Activated T-cell treated with anti-CD3 and anti-CD28 coated beads for 4 hours (primary cell): ENCODE measurements at places on chromosomes 4 and X.

DNA sequence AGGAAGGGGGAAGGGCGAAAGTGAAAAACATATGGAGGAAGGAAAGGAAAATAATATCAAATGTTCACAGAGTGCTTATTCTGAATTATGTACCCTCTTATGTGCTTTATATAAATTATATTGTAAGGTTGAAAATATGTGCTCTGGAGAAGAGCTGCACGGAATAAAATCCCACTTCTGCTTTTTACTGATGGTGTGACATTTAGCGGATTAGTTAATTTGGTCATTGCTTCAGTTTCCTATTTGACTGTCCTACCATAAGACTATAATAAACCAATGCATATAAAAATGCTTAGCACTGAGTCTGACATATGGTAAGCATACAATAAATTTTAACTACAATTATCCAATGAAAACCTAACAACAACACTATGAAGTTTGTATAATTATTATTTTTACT, 86.2 kb downstream of the NPFFR2 start:
- DNase-seq: no peak

- DNase-seq: no peak
Observed at GRCh38 chr4:113064244-113064643, 14.8 kb downstream of the ANK2 start.

DNA sequence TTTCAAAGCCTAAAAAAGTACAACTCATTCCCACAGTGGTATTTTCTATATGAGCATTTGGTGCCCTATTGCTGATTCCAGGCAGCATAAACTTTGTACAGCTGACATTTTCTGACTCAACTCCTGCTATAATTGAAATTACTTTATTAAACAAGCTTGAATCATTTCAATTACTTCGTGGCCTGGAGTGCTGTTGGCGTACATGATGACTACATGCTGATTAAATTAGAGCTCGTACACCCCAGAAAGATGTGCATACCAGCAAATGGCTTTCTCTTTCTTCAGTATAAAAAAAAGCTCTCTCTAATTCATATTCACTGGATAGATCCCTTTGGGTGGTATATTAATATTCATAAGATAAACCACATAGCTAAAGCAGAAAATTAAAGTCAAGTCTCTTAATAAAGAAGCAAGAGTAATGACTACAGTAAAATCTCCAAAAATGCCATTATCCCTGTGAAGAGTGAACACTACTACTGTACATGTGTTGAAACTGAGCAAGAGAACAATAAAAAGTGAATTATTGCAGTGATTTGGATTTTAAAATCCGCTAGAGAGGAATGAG, 245.0 kb upstream of the IGFBP7 start:
- DNase-seq: no peak

- no peak for DNase-seq
Observed at GRCh38 chr4:86791126-86791525, 58.1 kb downstream of the SLC10A6 start.

GRCh38 chrX:103565197-103565596, 20.1 kb upstream of the TCEAL4 start:
- no peak for DNase-seq

GRCh38 chr4:121411151-121411744, 30.4 kb upstream of the QRFPR start:
- no peak for DNase-seq

- DNase-seq: no peak
Observed at GRCh38 chr4:38678078-38678477, 14.1 kb downstream of the KLF3 start.

GRCh38 chr4:15577508-15577907, 77.6 kb downstream of the FBXL5 start:
- DNase-seq: no peak

- DNase-seq: no peak
Observed at GRCh38 chr4:163237856-163238255, 71.2 kb upstream of the NAF1 start.

- no peak for DNase-seq
Observed at GRCh38 chrX:124393238-124393637, 46.9 kb downstream of the SH2D1A start.

- no peak for DNase-seq
Observed at GRCh38 chr4:148926276-148927260, 484.4 kb upstream of the NR3C2 start.

DNA sequence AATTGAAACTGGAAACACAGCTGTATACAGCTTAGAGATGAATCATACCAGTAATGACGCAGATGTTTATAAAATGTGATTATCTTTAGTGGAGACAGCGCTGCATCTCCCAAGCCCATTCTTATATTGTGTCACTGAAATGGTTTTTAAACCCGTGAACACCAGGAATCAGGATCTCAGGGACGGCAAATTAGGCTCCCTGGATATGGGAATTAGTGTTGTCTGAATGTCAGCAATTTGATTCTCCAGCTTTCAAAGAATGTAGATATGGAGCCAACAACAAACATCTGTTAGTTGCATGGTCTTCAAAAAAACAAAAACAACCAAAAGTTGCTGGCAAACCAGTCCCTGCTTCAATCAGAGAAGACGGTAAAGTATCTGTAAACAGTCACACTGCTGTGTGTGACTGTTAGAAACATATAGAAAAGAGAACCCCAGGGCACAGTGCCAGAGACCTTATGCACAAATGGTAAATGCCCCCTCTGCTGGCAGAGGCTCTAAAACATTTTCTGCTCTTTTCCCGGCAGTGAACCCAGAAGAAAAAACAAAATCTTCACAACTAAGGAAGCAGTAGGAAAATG, 351.9 kb upstream of the FTHL17 start:
- DNase-seq: no peak

DNA sequence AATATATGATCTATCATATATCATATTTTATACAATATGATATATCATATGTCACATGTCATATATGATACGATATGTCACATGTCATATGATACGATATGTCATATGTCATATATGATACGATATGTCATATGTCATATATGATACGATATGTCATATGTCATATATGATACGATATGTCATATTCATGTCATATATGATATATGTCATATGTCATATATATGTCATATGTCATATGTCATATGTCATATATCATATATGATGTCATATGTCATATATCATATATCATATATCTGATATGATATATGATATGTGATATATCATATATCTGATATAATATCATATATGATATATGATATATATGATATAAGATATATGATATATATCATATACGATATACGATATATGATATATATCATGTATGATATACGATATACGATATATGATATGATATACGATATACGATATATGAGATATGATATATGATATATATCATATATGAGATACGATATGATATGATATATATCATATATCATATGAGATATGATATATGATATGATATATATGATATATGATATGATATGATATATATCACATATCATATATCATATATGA, 122.3 kb upstream of the USP9X start:
- no peak for DNase-seq

DNA sequence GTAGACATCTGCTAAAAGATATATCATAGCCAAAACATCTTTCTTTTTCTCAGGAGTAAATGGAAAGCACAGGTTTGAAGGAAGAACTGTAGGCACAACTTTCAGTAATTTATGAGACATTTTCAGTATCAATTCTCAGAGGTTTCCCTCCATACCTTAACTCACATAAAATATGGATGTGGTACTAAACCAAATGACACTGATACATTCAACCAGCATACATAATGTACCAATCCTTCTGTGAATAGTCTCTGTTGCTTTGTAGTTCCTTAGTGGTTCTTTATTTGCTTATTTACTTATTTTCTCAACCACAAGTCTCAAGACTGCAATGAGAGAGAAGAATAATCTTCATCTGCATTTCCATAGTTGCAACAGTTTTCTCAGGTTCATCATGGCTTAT, 96.1 kb downstream of the ARHGAP24 start:
- DNase-seq: no peak

- no peak for DNase-seq
Observed at GRCh38 chrX:123899701-123900100, 39.8 kb downstream of the XIAP start.

- no peak for DNase-seq
Observed at GRCh38 chr4:149279776-149280175, 535.9 kb downstream of the IQCM start.
